ENCODE measurements at places on chromosomes 16 and 17. TPM values are rescaled to one million over a fixed set of nuclear protein-coding genes. Genes with fewer than 3 reads are reported as not detected.
A peak's percentile ranks its signal among the peaks of the same experiment; 100 is the strongest.

The PYY gene
- total RNA-seq: not detected

GRCh38 chr16:69057400-69058378 is 47.8 kb upstream of the HAS3 start:
- DNase-seq: peak; percentile 59
- H3K36me3 ChIP-seq: no peaks in the 10 kb centered on the region
- peaks cover 10% of the 10 kb centered on the region for H3K4me1 ChIP-seq
- no peak overlapping the region for H3K4me3 ChIP-seq
- no peaks in the 10 kb centered on the region for H3K27me3 ChIP-seq
- peak overlapping the region; percentile 77 for H3K27ac ChIP-seq

DNA sequence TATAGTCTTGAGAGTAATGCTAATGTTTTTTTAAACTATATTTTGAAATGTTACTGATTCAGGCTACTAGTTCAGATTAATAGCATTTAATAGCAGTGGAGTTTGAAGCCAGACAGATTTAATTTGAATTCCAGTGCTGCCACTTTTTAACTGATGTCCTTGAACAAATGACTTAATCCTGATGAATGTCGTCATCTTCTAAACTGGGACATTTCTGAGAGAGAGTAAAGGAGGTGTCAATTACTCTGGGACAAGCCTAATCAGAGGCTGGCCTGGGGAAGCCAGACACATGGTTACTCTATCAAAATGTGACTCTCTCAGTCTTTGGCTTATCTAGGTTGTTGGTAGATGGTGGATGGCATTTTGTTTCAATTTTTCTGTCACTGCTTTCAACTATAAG is 246.7 kb downstream of the HS3ST3A1 start:
- no peak overlapping the region for H3K27ac ChIP-seq
- H3K4me3 ChIP-seq: no peak overlapping the region
- no peak for DNase-seq
- H3K36me3 ChIP-seq: no peaks in the 10 kb centered on the region
- no peaks in the 10 kb centered on the region for H3K27me3 ChIP-seq

DNA sequence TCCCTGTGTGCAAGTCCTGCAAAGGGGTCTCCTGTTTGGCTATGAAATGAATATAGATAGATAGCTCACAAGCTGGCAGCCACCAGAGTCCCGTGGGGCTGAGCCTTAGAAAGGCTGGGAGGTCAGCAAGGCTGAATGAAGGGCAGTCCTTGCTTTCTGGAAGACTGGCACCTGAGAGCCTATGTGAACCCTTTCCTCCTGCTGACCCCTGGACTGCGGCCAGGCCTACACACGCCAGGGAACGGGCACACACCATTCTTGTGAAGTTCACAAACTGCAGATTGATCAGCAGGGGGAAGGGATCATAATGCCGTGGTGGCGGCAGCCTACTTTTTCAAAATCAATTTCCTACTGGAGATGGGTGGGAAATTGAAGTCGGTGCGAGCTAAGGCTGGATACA is 985 bp upstream of the C17orf107 start:
- H3K36me3 ChIP-seq: peaks cover 3% of the 10 kb centered on the region
- H3K4me1 ChIP-seq: peaks cover 18% of the 10 kb centered on the region
- no peak overlapping the region for H3K27ac ChIP-seq
- no peak for DNase-seq

The JUP gene
- 31.7 TPM for total RNA-seq

GRCh38 chr17:51796026-51796425 is 362.5 kb downstream of the CA10 start:
- H3K36me3 ChIP-seq: no peaks in the 10 kb centered on the region
- no peak overlapping the region for H3K27ac ChIP-seq
- H3K4me1 ChIP-seq: no peaks in the 10 kb centered on the region
- no peaks in the 10 kb centered on the region for H3K27me3 ChIP-seq

- no peaks in the 10 kb centered on the region for H3K27me3 ChIP-seq
- no peaks in the 10 kb centered on the region for H3K4me1 ChIP-seq
- DNase-seq: no peak
- H3K27ac ChIP-seq: no peak overlapping the region
- no peaks in the 10 kb centered on the region for H3K36me3 ChIP-seq
Measured at GRCh38 chr17:33233811-33234177, 59.3 kb downstream of the ASIC2 start.

DNA sequence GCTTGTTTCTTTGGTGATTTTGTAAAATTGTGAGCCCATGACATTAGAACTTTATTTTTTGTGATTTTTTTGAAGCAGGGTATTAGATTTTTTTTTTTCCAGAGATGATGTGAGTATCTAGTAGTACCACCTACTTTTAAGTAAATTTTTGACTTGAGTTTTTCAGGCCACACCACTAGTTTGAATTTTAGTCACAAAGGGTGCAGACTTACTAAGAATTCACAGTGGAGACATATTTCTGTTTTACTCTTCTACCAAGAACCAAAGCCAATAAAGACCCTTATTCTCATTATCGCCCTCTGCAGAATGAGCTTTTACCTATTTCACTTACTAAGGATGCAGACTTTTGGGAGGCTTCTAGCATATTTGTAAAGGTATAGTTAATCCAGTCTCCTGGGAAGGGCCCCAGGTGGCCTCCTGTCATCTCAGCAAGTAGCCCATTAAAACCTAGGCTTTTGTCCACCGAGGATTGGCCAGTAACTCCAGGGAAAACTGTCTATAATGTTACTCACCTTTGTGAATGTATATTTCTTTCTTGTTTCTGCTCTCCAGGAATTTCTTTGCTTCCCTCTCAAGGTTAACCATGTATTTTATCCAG is 30.6 kb downstream of the NLK start:
- no peaks in the 10 kb centered on the region for H3K27me3 ChIP-seq
- H3K27ac ChIP-seq: no peak overlapping the region
- peaks cover 3% of the 10 kb centered on the region for H3K4me1 ChIP-seq
- DNase-seq: no peak
- no peaks in the 10 kb centered on the region for H3K36me3 ChIP-seq
- no peak overlapping the region for H3K4me3 ChIP-seq

The OR3A2 gene
- total RNA-seq: not detected

DNA sequence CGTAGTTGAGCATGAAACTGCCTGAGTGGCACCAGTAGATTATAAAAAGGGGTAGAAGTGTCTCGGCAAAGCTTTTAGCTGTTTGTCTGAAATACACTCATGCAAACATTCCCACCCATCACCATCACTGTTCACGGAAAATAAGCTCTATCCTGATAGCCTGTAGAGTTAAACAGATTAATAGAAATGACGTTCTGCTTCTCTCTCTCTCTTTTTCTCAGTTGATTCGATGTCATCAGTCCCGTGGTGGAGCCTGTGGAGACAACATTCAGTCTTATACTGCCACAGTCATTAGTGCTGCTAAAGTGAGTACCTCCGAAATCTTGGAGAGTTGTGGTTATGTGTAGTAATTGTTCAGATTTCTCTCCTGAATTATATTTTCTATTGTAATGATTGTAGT is 224.7 kb downstream of the BCAS3 start:
- H3K36me3 ChIP-seq: no peaks in the 10 kb centered on the region
- H3K27ac ChIP-seq: no peak overlapping the region
- H3K4me3 ChIP-seq: no peak overlapping the region
- DNase-seq: no peak

- H3K4me3 ChIP-seq: no peak overlapping the region
- no peak overlapping the region for H3K27ac ChIP-seq
- no peak for DNase-seq
- no peaks in the 10 kb centered on the region for H3K4me1 ChIP-seq
Measured at GRCh38 chr17:61360318-61360943, 39.2 kb upstream of the TBX2 start.

DNA sequence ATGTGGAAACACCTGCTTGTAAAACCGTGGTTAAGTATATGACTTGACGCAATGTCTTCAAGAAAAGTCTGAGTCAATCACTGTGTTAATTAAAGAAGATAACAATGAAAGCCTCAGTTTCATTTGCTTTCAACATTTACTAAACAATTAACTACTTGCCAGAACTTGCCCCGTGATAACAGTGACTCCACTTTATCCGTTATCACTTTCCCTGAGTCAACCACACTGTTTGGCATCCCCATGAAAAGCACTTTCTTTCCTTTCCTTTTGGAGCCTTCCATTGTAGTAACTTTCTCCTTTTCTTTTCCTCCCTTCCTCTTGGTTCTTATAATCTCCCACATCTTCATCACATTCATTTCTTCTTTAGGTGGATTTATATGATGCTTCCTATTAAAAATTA is 435.1 kb upstream of the GOT2 start:
- H3K27ac ChIP-seq: no peak overlapping the region
- DNase-seq: no peak
- H3K27me3 ChIP-seq: no peaks in the 10 kb centered on the region
- no peaks in the 10 kb centered on the region for H3K4me1 ChIP-seq

The PYDC1 gene
- not detected for total RNA-seq

The KRTAP4-4 gene
- total RNA-seq: not detected

The CES3 gene
- 1.9 TPM for total RNA-seq

GRCh38 chr17:17527534-17527933 is 31.3 kb upstream of the RASD1 start:
- no peaks in the 10 kb centered on the region for H3K36me3 ChIP-seq
- no peaks in the 10 kb centered on the region for H3K27me3 ChIP-seq
- no peak overlapping the region for H3K4me3 ChIP-seq

DNA sequence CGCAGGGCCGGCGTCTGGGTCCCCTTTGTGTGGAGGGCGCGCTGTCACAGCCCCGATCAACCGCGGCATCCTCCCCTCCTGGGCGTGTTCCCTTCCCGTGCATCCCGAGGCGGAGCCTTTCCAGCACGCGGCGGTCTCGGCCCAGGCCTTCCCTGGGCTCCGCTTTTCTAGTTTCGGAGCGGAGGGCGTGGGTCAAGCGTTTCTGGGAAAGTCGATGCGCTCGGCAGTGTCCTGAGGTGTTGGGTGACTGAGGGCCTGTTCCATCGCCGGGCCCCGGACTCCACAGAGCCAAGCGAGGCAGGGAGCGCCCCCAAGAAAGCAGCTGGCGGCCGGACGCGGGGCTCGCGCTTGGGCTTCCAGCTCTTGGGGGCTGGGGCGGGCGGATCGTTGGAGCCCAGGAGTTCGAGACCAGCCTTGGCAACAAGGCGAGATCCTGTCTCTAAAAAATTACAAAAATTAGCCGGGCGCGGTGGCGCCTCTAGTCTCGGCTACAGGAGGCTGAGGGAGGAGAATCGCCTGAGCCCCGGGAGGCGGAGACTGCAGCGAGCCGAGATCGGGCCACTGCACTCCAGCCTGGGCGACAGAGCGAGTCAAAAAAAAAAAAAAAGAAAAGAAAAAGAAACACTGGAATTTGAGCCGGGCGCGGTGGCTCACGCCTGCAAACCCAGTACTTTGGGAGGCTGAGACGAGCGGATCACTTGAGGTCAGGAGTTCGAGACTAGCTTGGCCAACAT is 806 bp downstream of the IFT140 start:
- peaks cover 2% of the 10 kb centered on the region for H3K36me3 ChIP-seq
- peak overlapping the region; percentile 71 for H3K4me3 ChIP-seq
- H3K4me1 ChIP-seq: peaks cover 20% of the 10 kb centered on the region
- DNase-seq: no peak

DNA sequence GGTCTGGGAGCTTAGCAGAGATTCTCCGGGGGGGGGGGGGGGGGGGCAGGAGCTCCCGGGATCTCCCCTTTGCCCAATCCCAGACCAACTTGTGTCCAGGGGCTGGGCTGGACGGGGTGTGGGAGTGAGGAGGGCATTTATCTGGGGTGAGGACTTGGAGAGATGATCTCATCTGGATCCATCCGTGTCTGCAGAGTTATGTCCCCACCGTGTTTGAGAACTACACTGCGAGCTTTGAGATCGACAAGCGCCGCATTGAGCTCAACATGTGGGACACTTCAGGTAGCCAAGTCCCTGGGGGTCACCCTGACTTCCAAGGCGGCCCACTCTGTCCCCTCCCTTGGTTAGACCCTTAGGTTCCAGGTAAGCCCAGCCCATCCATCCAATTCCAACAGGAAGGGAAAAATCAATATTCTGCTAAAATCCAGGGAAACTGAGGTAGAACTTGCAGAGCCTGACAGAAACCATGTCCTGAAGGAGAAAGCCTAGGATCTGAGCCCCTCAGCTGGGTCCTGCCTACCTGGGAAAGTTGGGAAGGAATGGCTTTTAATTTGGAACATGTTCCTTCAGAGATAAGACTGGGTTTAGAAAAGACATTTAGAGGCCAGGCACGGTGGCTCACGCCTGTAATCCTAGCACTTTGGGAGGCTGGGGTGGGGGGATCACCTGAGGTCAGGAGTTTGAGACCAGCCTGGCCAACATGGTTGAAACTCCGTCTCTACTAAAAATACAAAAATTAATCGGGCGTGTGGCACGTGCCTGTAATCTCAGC is 921 bp downstream of the RND2 start:
- H3K4me1 ChIP-seq: peaks cover 7% of the 10 kb centered on the region
- no peaks in the 10 kb centered on the region for H3K27me3 ChIP-seq
- no peak overlapping the region for H3K4me3 ChIP-seq

The TGFB1I1 gene
- total RNA-seq: 0.24 TPM

GRCh38 chr17:43393944-43394482 is 4.8 kb upstream of the ARL4D start:
- H3K4me1 ChIP-seq: peaks cover 4% of the 10 kb centered on the region
- H3K27ac ChIP-seq: no peak overlapping the region

The KAT8 gene
- 46.5 TPM for total RNA-seq

The SPNS3 gene
- total RNA-seq: 2.3 TPM

DNA sequence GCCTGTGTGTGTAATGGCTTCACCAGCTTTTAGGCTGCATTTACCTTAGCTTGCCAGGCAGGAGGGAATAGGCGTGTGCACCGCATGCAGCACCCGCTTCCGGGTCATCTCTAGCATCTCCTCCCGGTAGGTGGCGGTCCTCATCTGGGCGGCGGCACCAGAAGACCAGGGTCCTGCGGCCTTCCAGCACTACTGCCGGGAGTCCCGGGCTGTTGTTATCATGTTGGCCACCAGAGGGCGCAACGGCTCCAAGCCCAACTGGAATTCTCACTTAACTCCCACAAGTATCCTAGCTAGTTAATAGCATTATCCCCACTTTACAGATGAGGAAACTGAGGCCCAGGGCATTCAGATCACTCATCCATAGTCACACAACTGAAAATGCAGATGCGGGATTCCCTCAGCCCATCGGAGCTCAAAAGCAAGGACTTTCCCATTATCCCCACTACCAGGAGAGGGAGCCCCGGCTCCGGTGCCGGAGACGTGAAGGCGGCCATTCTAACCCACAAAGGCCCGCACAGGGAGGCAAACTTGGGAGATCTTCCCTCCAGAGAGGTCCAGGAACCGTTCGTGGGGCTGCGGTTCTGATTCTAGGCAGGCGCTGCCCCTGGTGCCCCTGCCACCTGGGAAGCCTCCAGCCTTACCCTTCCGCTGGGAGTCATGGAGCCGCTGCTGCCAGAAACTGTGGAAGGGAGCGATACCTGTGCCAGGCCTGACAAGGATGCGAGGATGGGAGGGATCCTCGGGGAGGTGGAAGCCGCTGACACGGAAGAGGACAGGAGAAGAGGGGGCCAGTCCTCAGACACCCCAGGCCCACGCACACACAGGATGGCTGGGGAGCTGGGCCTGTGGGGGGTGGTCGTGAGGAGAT is 23.9 kb downstream of the LGALS9 start:
- peak; percentile 25 for DNase-seq
- H3K27ac ChIP-seq: no peak overlapping the region
- H3K4me3 ChIP-seq: no peak overlapping the region

All from GM12878 (cell line).